Activated CD4-positive, alpha-beta T cell treated with anti-CD3 and anti-CD28 coated beads for 36 hours (primary cell): ENCODE measurements at places on chromosomes 7 and 10. TPM values are rescaled to one million over a fixed set of nuclear protein-coding genes. Genes with fewer than 3 reads are reported as not detected.

DNA sequence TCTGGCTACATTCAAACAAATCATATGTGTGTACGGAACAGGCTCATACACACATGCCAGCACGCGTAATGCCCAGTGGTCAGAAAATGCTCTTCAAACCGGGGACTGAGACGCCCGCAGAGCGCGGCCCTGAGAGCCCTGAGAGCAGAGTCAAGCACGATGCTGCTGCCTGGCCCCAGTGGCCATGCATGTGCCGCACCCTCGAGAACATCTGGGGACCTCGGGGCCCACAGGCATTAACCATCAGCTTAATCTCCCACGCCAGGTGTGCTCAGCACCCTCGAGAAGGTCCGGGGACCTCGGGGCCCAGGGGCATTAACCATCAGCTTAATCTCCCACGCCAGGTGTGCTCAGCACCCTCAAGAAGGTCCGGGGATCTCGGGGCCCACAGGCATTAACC lies 163.1 kb downstream of the PTPRN2 start:
- DNase-seq: no peak

GRCh38 chr7:42224391-42225003 lies 12.5 kb downstream of the GLI3 start:
- DNase-seq: no peak

- peak; percentile 43 for DNase-seq
These were observed 3.8 kb downstream of the NKX2-3 start for GRCh38 chr10:99536338-99537085.

The VSTM4 gene
- total RNA-seq: 0.07 TPM

DNA sequence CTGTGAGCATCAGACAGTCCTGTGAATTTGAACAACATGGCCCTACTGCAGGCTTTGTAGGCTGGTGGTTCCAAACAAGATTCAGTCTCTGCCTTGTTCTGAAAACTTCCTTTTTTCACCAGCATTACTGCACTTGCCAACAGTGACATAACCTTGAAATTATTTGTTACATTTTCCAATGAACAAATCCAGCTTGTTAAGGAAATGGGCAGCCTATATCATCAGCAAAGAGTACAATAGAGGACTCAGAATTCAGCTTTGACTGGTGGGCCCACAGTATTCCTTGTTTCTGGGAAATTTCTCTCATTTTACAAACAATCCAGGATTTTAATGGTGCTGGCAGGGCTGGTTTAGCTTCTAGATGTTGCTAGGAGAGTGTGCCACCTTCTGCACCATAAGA lies 703.7 kb upstream of the FZD8 start:
- no peak for DNase-seq

GRCh38 chr10:77721815-77722214 lies 84.2 kb upstream of the KCNMA1 start:
- DNase-seq: no peak

- no peak for DNase-seq
These were observed 579 bp downstream of the IDI1 start for GRCh38 chr10:1048349-1048731.

The CDH23 gene
- total RNA-seq: 1.5 TPM

- DNase-seq: no peak
These were observed 168.8 kb upstream of the MKI67 start for GRCh38 chr10:128295003-128295402.

The TEX36 gene
- not detected for total RNA-seq

DNA sequence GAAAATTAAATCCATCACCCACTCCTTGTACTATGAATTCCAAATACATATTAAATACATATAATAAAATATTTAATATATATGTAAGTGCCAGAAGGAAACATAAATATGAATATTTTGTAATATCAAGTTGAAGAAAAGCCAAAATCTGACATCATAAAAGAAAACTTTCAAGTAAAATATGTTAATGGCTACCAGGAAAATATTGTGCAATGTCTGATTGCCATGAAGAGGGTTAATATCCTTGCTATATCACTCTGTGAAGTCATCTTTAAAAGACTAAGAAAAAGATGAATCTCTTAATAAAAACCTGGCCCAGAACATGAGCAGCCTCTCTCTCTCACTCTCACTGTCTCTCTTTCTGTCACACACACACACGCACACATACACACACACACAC lies 130.2 kb downstream of the EGFR start:
- no peak for DNase-seq

DNA sequence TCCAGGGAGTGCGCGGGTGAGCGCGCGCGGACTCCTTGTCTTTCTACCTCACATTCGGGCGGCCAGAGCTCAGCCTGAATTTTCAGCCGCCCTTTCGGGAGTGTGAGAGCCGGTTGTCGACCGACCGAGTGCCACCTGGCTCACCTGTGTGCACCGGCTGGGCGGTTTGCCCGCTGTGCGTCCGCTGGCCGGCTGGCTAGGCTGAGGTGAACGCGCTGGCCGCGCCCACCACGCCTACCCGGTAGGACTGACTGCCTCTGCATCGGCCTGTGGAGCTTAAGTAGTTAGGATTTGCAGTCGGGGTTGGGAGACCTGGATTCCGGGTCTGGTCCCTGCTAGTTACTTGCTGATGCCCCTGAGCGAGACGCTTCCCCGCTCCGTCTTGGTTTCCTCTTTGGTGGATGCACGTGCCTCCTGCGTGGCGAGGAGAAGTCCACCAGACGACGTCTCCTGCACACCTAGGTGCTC lies 553 bp downstream of the TSPAN15 start:
- peak; percentile 13 for DNase-seq

DNA sequence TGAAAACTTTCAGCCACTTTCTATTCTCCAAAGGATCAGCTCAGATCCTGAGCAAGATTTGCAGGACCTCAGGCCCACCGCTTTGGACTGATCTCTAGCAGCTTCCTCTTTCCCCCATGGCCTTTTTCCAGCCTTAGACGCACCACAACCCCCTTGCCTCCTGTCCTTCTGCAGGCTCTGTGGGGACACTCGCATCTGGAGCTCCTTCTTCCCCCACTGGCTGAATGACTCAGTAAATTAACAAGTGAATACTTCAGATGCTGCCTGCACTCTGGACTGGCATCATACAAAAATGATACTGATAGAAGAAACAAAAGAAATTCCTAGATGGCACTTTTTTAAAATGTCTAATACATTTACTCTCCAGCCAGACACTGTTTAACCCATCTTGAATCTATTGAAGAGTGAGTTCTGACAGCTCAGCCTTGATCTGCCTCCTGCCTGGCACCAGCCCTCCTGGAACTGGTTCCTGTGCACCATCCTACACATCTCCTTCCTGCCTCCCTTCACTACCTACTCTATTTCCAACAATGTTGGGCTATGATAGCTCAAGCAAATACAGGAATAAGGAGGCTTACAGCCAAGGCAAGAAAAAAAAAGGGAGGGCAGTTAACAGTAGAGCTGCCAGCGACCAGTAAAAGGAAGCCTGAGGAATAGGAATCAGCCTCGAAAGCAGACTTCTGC lies 3.3 kb downstream of the FRMPD2 start:
- no peak for DNase-seq

GRCh38 chr10:129416956-129417765 lies 49.9 kb upstream of the MGMT start:
- no peak for DNase-seq

The GPR26 gene
- not detected for total RNA-seq

GRCh38 chr10:118551535-118552100 lies 43.8 kb downstream of the PRLHR start:
- DNase-seq: no peak

The USP6NL gene
- 5.4 TPM for total RNA-seq

The NUTM2D gene
- total RNA-seq: 1.3 TPM

DNA sequence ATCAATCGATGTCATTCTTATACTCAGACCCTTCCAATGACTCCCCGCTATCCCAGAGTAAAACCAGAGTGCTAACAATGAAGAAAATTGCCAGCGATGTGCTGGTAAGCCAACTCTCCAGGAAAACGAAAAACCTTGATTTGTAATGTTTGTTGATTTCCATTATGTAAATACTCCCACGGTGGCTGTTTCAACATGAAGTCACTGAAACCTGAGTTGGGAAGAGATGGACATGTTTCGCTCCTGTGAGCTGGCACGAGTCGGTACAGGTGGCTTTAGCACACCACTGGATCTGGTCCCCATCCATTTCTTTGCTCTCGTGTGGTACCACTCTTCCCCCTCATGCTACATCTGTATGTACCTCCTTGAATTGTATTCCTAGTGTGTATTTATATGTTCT lies 52.9 kb downstream of the AP3M1 start:
- DNase-seq: no peak

GRCh38 chr10:14259696-14260566 lies 70.8 kb downstream of the FRMD4A start:
- no peak for DNase-seq

DNA sequence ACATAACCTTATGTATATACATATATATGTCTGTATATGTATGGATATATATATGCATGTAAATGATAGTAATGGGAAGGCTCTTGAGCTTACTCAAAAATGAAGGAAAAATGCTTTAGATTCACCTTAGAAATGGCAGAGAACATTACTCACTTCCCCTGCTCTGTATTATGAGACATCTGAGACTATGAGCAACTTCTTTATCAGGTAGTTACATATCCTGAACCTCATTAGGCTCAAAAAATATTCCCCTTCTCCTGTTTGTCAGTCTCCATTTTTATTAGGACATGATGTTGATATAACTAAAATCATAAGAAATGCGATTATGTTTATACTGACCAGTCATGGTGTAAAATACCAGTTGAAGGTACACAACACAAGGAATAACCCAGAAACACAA lies 800.1 kb upstream of the ZWINT start:
- DNase-seq: no peak

The VGF gene
- total RNA-seq: 0.11 TPM

DNA sequence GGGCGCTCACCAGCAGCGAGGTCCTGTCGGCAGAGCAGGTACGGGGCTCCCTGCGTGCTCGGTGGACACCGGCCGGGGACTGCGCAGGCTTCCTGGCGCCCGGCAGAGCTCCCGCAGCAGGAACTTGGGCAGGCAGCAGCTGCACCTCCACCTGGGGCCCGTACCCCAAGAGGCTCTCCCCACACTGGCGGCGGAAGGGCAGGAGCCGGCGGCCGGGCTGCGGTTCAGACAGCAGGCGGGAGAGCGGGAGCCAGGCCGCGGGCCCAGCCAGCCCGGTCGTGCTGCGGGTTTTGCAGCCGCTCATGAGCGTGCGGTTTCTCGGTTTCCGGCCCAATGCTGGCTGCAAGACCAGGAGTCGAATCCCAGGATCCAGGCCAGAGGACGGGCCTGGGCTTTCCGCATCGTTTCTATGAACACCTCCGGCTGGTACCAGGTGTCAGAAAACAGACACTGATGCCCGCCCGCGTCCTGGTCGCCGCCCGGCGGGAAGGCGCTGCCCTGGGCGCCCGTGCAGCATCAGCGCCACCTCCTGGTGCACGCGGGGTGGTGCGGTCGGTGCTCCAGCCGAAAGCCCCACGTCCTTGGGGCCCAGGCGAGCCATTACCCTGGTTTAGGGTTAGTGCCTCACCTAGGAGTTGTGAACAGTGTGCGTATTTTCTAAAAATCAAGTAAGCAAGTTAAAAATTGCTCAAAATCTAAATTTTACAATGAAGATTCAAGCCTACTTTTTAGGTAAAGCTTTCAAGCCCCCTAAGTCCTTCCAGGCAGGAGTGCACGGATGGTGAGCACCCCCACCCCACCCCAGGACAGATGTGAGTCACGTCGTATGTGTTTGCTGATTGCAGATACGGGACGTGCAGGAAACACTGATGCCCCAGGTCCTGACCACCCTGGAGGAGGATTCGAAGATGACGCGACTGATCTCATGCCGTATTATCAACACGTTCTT lies 47.4 kb upstream of the PRKAR1B start:
- DNase-seq: peak; percentile 85

The PRKG1 gene
- not detected for total RNA-seq

DNA sequence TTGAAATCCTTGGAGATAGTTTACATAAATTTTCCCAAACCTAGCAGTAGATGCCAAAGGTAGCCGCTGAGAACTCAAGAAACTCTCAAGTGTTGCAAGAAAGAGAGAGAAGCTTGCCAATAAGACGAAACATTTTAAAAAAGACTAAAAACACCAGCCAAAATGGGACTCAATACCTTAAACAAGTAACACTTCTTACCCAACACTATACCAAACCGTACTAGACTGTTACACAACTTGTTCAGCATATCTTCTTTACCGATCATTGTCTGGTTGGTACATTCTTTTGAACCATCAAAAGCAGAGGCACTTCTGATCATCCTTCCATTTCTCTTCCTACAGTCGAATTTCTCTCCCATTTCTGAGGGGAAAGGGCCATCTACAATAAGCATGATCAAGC lies 4.8 kb upstream of the PTPN12 start:
- DNase-seq: no peak

DNA sequence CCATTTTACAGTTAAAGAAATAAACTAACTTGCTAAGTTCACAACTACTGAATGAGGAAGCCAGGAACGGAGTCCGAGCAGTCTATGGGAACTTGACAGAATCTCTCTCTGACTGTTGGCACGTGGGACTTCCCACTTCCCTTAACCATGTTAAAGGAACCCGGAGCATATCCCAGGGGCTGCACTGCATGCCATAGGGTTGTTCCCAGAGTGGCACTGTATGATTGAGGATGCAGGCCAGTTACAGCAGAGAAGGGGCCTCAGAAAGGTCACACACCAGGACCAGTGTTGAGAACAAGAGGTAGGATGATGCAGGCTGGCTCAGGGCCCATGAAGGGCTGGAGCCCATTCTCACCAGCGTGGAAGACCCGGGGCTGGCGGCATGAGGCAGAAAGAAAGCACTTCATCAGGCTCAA lies 201.8 kb downstream of the NSUN6 start:
- DNase-seq: no peak

GRCh38 chr10:18665815-18666558 lies 6.8 kb downstream of the ARL5B start:
- DNase-seq: no peak

DNA sequence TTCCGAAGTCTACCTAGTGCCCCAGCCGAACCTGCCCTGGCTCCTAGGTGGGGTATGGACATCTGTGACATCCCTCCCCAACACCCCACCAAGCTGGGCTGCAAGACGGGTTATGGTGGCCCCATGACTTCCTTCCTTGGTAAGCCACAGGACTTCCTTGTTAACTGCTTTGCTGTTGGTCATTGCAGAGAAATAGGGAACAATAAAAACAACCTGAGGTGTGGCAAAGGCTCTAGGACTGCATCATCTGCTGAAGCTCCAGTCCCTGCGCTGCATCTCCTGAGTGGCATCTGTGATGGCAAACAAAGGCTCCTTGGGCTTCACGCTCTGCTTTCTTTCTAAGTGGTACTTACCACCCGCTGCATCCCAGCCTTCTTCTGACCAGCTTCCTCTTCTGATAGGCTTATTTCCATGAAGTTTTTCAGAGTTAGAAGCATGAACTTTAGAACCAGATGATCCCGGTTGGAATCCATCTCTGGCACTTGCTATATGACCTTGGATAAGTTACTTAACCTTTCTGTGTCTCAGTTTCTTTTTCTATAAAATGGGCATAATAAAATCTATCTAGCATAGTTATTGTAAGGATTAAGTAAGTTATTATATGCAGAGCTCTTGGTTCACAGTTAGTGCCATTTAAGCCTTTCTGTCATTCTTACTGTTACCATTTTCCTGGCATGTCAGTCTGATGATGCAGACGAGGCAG lies 216.8 kb downstream of the RPS24 start:
- DNase-seq: no peak

The FGFR2 gene
- not detected for total RNA-seq
